ENCODE measurements at places on chromosomes 6 and 20.
A peak's percentile ranks its signal among the peaks of the same experiment; 100 is the strongest.

DNA sequence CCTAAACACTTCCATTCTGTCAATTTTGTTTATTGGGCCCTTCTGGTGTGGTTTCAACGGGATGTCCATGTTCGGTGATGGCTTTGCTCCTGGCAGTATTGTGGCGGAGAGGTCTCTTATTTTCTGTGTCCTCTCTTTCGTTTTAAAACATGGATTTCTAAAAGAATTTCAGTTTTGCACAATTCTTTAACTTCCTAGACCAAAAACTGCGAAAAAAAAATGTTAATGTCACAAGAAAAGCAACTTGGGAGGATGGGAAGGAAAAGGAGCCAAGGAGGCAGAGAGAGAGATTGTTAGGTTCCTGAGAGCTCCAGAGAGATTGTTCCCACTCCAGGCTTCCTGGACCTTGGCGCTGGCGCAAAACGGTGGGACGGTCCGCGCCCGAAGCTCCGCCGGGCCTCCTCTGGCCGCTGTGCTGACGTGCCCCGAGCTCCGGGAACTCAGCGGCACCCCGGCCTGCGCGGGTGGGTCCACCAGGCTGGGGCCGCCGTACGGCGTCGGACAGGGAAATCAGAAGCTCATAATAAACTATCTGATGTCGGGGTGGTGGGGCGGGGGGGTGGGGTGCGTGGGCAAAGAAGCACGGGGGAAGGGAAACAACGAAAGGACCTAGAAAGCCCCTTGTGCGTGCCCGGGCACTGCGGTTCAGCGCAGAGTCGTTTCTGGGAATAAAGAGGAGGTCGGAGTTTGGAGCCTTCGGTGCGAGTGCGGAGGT lies 951 bp upstream of the OLIG3 start:
- no peak for DNase-seq

DNA sequence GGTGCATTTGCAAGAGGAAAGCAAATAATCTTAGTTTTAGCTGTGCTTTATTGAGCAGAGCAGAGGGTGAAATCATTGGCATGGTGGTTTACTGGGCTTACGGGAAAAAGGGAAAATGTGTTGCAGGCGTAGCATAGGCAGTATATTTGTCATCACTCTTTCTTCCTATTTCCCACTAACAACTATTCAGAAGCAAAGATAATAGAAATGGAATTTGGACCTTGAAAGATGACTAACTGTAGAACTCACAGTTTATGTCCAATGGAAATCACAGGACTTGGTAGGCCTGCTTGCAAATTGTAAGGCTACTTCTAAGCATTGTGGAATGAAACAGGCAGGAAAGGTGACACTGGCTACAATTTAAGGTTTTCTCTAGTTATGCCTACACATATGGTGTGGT lies 611.9 kb upstream of the MAN1A1 start:
- DNase-seq = no peak

DNA sequence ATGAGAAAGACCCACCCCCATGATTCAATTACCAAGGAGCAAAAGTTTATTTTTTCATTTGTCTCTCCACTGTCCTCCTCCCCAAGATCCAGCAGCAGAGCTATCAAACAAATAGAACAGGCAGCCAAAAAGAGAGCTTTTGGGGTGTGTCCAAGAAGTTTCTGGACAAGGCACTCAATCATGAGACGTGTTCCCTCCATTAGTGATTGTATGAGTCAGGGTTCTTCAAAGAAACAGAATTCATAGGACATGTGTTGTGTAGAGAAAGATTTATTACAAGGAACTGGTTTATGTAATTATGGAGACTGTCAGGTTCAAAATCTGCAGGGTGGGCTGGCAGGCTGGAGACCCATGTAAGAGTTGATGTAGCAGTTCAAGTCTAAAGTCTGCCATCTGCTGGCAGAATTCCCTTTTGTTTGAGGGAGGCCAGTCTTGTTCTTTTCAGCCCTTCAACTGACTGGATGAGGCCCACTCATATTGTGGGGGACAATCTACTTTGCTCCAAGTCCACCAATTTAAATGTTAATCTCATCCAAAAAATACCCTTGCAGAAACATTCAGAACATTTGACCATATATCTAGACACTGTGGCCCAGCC lies 248.1 kb upstream of the OPRM1 start:
- DNase-seq = no peak

GRCh38 chr6:88538130-88538706 lies 372.1 kb upstream of the CNR1 start:
- DNase-seq = no peak

- DNase-seq = no peak
Observed at GRCh38 chr6:47248446-47248845, 61.3 kb downstream of the TNFRSF21 start.

DNA sequence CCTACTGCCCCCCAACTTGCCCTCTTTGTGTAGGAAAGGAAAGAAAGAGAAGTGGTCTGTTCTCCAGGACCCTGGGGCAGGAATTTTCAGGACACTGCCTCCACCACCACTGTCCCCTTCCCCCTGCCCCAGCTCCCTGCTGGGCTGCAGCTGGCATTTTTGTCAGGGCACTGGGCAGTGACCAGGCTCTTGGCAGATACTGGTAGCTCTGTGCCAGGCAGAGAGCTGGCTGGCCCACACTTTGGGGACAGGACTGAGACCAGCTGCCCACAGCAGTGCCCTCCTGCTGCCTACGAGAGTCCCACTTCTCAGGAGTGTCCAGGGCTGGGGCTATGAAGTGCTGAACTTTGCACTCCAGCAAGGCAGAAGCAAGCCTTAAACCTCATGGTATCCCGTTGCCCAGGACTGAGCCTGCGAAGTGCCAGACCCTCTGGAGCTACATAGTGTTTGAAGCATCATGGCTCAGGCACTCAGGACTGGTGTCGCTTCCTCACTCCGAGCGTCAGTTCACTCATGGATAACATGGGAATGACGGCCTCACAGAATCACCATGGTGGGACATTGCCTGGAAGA lies 19.3 kb downstream of the SLC13A3 start:
- no peak for DNase-seq

GRCh38 chr6:141463237-141463977 lies 669.3 kb upstream of the GJE1 start:
- no peak for DNase-seq

GRCh38 chr6:11412011-11412424 lies 125.5 kb upstream of the TMEM170B start:
- DNase-seq = no peak

GRCh38 chr6:20877008-20877937 lies 343.0 kb downstream of the CDKAL1 start:
- peak; percentile 14 for DNase-seq

- DNase-seq = no peak
Observed at GRCh38 chr6:137715589-137716045, 151.4 kb upstream of the TNFAIP3 start.

- DNase-seq = no peak
Observed at GRCh38 chr20:48214601-48215000, 429.3 kb upstream of the SULF2 start.

DNA sequence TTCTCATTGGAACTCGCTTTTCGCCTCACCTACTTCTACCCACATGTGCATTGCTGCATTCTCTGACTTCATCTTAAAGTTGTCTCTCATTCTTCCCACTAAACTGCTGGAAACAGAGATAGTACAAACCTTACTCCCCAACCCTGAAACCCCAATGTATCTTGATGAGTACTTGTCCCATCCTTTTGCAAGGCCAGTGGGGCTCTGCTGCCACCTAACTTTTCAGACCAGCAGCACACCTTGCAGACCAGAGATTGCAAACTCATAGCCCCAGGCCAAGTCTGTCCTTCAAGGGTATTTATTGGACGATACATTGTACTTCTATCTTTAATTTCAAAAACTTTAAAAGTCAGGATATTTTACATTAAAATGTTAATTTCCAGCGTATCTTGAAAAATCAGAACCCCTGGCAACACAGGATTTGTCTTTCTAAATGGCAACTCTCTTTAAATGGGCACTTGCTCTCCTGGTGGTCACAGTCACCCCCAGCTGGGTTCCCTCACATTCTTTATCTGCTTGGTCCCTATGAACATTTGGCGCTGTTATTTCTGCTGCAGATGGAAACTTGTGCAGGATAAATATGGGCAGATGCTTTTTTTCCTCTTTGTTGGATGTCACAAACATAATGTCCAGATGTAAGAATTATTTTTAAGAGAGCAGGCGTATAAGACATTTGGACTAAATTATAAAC lies 83.9 kb downstream of the SOD2 start:
- no peak for DNase-seq

DNA sequence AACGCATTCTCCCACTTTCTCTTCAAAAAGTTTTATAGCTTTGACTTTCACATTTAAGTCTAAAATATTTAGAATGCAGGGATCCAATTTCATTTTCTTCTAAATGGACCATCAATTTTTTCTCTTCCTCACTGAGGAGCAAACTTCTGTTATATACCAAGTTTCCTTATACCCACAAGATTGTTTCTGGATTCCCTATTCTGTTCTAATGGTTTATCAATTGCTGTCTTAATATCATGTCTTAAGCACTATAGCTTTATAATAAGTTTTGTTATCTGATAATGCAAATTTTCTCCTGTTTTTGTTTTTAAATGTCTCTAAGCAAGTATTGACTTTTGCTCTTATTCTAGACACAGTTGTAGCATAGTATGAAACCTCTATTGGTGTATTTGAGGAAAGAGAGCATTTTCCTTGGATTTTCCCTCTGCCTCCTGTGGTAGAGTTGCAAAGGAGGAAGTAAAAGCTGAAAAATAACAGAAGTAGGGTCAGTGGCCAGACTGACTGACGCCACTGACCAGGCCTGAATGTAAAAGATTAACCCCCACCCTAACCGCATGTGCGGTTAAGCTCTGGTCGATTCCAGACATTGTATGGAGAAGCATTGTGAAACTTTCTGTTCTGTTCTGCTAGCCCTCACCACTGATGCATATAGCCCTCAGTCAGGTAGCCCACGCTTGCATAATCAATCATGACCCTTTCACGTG lies 40.3 kb downstream of the GPX5 start:
- no peak for DNase-seq

- no peak for DNase-seq
Observed at GRCh38 chr6:112920994-112921393, 573.9 kb downstream of the RFPL4B start.

DNA sequence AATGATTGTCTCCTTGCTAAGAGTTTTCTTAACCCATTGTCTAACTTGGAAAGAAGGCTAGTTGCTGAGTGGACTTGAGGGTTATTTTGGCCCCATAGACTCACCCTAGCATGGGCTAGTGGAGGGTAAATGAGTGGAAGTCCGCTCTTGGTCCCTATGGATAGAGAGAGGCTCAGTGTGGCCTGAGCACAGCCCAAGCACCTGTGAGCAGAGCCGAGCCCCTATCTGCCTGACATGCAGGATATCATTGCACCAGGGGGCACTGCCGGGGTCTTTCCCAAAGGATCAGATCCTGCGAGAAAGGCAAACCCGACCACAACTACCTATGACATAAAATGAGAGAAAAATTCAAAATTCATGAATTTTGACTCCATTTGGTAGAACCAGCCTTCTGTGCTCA lies 70.6 kb upstream of the GGTLC1 start:
- DNase-seq = no peak

GRCh38 chr6:150093397-150093796 lies 24.5 kb upstream of the ULBP3 start:
- no peak for DNase-seq
